Suppressor macrophage treated with lipopolysaccharide for 1 hour (primary cell): ENCODE measurements at places on chromosomes 11 and 22.
A peak's percentile ranks its signal among the peaks of the same experiment; 100 is the strongest.

DNA sequence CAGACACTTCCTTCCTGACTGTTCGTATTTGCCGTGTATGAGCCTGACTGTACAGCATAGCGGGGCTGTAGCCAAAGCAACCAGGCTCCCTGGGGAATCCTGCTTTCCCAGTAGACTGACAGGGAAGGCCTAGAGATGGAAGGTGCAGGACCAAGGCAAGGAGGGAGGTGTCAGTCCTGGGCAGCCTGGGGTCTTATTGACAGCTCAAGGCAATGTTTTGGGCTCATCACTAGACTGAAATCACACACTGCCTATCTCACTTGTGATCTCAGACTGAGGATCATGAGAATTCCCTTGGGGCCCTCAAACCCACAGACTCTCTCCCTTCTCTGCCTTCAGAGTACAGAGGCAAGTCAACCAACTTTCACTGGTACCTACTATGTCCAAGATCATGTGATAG, 346.8 kb upstream of the NARS2 start:
- DNase-seq: no peak

- DNase-seq: no peak
These were observed 10.0 kb upstream of the KCTD14 start for GRCh38 chr11:78033040-78033439.

- no peak for DNase-seq
These were observed 452.4 kb upstream of the DDI1 start for GRCh38 chr11:103584021-103584420.

GRCh38 chr11:46252373-46252914, 25.0 kb upstream of the CREB3L1 start:
- DNase-seq: no peak

DNA sequence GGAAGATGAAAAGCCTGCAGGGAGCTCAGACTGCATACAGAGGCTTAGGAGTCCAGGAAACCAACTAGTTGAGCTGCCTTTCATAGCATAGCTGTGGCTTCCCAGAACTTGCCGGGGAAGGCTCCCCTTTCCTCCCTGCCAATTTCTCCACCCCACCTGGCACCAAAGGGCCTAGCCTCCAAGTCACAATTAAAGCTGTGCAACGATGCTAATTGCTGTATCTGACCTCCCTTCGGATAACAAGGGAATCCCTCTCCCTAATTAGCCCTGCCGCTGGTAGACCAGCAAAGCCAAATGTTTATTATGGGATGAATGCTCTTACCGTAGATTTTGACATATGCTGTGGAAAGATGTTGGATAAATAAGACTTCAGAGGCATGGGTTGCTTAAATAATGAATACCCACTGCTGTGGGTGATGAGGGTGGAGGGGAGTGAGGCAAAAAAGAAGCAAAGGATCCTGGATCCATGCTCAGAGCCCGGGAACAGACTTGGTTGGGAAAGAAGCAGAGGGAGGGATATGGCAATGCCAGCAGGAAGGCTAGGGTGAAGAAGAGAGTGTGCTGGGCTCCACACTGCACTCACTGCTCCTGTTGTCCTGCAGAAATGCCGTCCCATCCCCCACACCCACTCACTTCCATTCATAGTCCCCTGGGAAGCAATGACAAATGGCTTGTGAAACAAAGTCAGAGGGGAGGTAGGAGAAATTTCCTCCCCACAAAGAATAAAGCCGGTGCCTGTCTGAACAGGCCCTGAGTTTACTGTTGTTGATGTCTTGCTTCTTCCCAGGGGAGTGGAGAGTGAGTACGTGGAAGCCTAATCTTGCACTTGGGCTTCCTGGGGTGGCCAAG, 608.1 kb upstream of the CADM1 start:
- no peak for DNase-seq

DNA sequence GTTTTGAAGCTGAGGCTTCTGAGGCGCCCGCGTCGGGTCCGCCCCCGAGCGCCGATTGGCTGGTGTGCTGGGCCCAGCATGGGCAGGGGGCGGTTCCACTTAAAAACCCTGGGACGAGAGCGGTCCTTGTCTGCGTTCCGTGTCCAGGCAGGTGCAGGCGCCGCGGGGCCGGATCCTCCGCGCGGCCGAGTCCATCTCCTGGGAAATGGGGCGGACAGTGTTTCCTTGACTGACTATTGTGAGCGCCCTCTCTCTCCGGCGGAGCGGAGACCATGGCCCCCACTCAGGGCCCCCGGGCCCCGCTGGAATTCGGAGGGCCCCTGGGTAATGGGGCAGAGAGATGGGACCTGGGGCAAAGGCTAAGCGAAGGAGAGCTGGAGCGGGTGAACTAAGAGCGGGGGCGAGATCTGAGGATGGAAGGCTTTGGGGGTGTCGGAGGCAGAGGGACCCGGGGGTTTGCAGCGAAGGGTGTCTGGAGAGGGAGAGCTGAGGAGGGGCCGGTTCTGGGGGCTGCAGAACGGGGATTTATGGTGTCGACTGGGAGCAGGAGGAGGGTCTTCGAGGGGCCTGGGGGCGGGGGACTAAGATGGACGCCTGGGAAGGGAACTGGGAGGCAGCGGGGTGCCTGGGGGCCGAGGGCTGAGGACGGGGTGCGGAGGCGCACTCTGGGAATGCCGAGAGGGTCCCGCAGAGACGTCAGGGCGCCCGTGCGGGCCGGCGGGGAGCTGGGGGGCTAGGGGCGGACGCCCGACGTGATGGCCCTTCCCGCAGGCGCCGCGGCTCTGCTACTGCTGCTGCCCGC, at the start of gene TM7SF2:
TSS of gene TM7SF2 (plus strand) at position 129 of the 802 bp plus-strand sequence. CDS start at position 273, 144 bp downstream.
- DNase-seq: peak; percentile 94

- peak; percentile 93 for DNase-seq
These were observed 3.5 kb downstream of the OSM start for GRCh38 chr22:30262917-30263741.

GRCh38 chr22:21447694-21448402, 19.3 kb upstream of the TMEM191C start:
- DNase-seq: no peak

DNA sequence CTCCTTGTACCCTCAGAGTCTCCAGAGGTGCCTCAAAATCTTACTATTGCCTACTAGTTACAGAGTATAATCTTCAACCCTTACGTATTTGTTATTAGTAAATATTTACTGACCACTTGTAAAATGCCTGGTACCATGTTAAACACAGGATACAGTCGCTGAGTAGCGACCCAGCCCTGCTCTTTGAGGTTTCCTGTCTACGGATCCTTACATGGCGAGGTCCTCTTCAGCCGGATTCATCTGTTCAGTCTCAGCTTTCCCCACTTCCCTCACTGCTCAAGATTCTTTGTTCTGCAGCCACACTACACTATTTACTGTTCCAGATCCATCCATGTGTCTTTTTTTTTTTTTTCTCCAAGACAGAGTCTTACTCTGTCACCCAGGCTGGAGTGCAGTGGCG, 13.2 kb upstream of the TTC36 start:
- DNase-seq: no peak

GRCh38 chr22:45531441-45532234, 29.0 kb downstream of the FBLN1 start:
- DNase-seq: no peak

DNA sequence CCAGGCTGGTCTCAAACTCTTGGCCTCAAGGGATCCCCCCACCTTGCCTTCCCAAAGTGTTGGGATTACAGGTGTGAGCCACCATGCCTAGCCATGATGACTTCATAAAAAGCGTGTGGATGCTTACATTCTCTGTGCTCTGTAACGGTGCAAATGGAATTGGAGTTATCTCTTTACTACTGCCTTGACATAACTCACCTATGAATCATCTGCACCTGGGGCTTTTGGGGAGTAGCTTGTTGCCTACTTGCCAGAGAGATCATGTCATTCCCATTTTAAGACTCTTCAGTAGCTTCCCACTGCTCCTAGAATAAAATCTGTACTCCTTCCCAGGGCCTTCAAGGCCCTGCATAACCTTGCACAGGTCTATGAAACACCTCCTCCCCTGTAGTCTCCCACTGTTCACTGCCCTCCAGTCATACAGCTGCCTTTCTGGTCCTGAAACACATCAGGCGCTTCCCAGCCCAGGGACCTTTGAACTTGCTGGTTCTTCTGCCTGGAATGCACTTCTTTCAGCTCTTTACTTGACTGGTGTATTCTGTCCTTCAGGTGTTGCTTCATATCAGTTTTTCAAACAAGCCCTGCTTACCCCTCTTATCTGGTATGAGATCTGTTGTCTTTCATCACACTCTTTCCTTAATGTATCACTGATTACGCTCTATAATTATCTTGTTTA, 19.6 kb upstream of the MOGAT2 start:
- no peak for DNase-seq

DNA sequence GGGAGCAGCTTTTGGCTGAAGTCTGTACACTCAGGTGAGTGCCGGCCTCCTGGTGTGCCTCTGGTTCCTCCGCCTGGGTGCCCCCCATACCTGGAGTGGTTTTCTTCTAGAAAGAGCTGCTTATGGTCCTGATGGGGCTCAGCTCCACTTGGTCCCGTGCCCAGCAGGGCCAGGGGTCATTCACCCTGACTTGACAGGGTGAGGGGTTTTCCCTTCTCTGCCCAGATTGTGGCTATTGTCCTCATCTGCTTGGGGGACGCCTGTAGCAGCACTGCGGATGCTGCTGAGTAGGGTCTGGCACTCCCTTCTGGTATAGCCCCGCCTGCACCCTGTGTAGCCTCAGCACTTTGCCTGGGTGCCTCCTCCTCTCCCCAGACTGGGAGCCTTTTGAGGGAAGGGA, 8.2 kb downstream of the OMP start:
- no peak for DNase-seq

GRCh38 chr22:36977401-36977861, 41.8 kb downstream of the TST start:
- DNase-seq: peak; percentile 29

- no peak for DNase-seq
These were observed 283.1 kb downstream of the TENM4 start for GRCh38 chr11:79157738-79158137.

DNA sequence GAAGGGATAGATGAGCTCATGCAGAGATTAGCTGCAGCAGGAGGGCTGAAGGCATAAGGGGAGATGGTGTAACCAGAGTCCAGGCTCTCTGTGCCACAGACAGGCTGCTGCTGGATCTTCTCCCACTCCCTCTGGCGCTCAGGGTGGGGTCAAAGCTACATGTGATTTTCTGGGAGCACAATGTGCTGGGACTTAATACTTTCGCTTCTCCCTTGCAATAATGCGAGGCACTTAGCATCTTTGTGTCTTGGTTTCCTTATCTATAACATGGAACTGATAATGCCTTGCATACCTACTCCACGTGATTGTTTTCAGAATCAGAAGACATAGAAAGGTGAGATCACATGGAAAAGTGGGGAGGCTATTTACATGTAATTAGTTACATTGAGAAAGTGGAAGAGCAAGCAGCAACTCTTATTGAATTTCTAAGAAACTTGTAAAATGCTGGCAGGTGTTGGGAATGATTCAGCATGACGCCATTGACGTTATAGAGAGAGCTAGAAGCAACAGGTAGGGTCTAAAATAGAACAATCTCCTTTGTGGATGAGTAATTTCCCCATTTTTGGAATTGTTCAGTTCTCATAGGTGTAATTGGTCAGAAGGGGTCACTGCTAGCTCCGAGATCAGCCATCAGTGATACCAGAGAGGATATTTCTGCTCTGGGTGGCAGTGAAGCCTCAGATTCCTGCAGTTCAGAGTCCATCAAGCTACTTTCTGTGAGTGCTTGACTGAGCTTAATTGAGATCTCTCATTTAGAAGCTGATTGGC, 8.2 kb upstream of the OR9I1 start:
- DNase-seq: no peak

DNA sequence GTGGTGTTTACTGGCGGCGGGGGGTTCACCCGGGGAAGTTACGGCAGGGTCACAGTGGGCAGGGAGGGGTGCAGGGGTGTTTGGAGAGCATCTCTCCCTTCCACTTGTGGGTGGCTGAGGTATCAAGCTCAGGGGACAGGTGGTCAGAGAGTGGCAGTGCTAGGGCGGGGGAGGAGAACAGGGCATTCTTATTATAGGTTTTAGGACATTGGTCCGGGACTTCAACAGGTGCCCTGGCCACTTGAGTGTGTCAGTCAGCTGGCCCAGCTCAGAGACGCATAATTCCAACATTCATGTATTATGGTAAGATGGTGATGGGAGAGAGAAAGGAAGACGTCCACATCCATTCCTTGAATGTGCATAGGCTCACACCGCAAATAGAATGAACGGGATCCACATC, 101.7 kb downstream of the TEAD1 start:
- no peak for DNase-seq

- DNase-seq: no peak
These were observed 107.3 kb downstream of the FCHSD2 start for GRCh38 chr11:73034777-73035176.

GRCh38 chr11:45146072-45147016, at the start of gene PRDM11:
PRDM11 (plus strand) TSS chr11:45146639; CDS start chr11:45181767, 35,128 bp downstream.
- DNase-seq: peak; percentile 88

- no peak for DNase-seq
These were observed 404.3 kb upstream of the TENM4 start for GRCh38 chr11:79845002-79845709.

GRCh38 chr22:24473284-24473683, 21.8 kb upstream of the UPB1 start:
- DNase-seq: peak; percentile 84

DNA sequence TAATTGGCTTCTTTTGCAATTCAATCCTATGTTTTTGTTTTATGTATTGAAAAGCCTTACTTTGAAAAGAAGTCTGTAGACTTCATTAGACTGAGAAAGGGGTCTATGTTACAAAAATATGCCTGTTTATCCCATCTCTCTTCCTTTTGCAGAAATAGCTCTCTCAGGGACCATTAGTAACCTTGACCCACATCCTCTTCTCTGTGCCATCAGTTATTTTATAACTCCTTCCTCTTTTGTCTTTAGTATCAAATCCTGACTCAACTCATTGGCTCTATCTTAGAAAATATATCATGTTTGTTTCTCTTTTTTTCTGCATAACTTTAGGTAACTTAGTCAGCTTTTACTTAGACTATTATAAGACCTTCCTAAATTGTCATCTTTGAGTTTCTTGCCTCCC, 20.3 kb downstream of the ZC3H12C start:
- no peak for DNase-seq

DNA sequence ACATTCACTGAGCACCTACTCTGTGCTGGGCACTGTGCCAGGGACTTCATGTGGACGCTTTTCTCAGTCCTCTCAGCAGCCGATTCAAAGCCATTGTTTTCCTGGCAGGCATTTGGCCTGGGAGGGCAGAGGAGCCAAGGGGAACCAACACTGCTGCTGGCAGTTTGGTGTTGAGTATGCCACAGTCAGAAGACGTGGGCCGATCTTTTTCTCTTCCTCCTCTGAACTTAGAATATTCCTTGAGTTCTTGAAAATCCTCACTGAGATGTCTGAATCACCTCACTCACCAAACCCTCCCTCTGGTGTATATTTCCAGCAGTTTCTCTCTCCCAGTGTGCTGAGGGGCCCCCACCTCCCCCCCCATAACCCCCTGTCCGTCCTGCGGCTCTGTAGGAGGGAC, 114.5 kb upstream of the CRYBB3 start:
- no peak for DNase-seq

- DNase-seq: no peak
These were observed 21.6 kb upstream of the GDPD4 start for GRCh38 chr11:77322926-77323590.

DNA sequence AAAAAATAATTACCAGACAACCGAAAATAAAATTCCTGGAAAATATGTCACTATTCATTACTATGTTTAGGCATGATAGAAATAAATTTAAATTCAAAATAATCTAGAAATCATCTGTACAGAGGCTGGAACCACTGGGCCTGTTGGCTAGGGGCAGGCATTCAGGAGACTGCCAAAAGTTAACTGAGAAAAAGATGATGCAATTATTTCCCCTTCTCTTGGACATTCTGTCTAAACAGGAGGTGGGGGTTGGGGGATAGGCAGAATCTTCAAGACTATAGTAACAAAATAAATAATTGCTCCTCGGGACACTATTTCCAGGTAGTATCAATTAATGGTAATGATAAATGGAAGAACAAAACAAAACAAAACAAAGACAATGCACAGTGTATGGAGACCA, 14.1 kb downstream of the BTBD10 start:
- DNase-seq: peak; percentile 51

- no peak for DNase-seq
These were observed 16.8 kb downstream of the RAB30 start for GRCh38 chr11:83054904-83055380.
